Inflammatory macrophage treated with lipopolysaccharide for 4 hours (primary cell): ENCODE measurements at places on chromosomes 7 and 10.

DNA sequence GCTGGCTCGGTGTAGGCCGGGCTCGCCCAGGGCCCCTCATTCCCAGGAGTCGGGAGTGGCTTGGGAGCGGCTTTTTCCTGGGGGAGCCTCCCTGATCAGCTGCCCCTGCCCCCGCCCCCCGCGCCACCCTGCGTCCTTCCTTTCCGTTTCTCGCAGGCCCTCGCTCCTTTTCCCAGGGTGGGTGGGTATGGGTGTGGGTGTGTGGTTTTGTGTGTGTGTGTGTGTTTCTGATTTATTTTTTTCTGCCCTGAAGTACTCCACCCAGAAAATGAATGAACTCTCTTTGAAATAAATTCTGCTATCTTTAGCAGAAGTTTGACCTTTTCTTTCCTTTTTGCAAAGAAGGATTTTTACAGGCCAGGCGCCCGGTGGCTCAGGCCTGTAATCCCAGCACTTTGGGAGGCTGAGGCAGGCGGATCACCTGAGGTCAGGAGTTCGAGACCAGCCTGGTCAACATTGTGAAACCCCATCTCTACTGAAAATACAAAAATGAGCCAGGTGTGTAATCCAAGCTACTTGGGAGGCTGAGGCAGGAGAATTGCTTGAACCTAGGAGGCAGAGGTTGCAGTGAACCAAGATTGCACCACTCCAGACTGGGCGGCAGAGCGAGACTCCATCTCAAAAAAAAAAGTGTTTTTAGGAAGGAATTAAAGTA lies 30.0 kb upstream of the AP5Z1 start:
- DNase-seq = no peak

DNA sequence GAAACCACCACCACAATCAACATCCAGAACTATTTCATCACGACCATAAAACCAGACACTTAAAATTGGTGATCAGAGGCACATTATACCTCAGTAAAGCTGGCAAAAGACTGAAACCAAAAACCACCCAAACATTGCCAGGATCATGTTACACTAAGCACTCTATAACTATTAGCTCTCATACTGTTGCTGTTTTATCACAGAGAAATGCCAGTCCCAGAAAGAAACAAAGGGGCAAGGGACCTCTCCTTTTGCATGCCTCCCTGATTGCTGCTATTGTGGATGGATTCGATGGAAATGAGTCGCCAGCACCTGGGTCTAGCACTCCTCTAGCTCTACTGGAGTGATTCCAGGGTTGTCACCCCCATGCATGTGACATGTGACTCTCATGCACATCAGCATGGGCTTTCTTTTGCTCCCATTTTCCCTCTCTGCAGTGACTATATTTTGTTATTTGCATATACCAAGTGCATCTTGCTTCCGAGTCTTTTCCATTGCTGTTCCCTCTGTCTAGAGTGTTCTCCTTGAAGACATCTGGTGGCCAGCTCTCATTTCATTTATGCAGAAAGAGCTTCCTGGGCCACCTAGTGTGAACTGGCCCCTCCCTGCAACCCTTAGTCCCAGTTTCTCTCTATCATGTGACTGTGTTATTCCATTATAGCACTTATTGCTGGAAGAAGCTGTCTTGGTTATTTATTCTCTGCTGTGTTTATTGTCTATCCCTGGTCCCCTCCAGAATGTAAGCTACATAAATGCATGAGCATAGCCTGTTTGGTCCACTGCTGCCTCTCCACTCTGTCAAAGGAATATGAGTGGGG lies 300.6 kb downstream of the PLXNA4 start:
- no peak for DNase-seq

DNA sequence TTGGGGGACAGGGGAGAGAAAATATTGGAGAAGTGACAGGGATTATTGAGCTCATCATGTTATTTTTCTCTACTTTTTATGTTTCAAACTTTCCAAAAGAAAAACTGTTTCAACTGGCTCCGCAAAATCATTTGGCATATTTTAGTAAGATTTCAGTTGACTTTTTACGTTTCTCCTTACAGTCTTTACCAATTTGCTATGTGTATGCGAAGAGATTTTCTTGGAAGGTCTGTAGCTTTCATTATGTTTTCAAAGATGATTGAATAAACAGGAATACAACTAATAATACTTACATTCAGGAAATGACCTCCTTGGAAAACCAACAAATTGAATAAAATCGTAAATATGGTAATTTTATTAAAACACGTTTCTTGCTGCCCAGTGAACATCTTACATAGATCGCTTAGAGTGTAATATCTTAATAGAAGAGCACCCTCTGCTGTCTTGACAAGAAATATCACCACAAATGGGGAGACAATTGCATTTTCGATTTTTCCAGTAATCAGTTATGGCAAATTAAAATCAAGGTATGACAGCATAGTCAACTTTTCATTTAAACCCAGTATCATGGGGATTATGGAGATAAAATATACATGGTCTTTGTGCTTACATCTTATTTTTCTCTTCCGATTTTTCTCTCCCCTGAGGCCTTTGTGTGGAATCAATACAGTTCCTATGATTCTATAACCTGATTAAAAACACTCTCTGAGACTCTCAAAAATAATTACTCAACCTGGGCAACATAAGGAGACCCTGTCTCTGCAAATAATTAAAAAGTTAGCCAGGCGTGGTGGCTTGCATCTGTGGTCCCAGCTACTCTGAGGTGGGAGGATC lies 43.1 kb downstream of the MBL2 start:
- DNase-seq = peak; percentile 19

GRCh38 chr7:158027646-158028045 lies 560.0 kb downstream of the PTPRN2 start:
- no peak for DNase-seq

DNA sequence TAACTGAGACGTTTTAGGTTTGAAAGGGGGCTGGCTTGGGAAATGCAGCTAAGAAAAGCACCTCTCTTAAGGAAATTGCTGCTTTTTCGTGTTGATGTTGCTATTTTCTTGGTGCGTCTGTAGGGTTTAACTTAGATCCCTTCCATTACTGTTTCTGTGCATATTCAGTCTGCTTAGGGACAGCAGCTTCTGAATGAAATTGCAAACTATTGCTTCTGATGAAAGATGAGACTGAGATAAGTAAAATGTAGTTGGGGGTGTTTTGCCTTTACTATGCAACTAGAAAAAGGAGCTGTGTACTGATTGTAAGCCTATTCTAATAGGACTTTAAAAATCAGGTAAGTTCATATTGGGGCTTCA lies 772 bp downstream of the HDAC9 start:
- no peak for DNase-seq

GRCh38 chr7:5629941-5630340 lies 151.5 kb downstream of the RNF216 start:
- DNase-seq = peak; percentile 35

GRCh38 chr7:8566016-8566415 lies 132.6 kb downstream of the NXPH1 start:
- DNase-seq = no peak
